A549 treated with CORT108297 at 1 μM for 4 hours (cell line): ENCODE measurements at places on chromosomes 16 and 17. TPM values are rescaled to one million over a fixed set of nuclear protein-coding genes. Genes with fewer than 3 reads are reported as not detected.

P2RX5 gene
- total RNA-seq: 18.7 to 25.5 TPM (median 24.7 TPM) in 5 replicates

MRPL58 gene
- total RNA-seq: 76.4 to 81.8 TPM (median 77.9 TPM) in 5 replicates

NPW gene
- total RNA-seq: 0.87 to 1.3 TPM (median 1.1 TPM) in 5 replicates

SLFN11 gene
- total RNA-seq: 4.7 to 6.7 TPM (median 6.2 TPM) in 5 replicates

ZNF688 gene
- 4.8 to 8.1 TPM (median 7.8 TPM) in 5 replicates for total RNA-seq

GHDC gene
- 15.7 to 22.8 TPM (median 21.1 TPM) in 5 replicates for total RNA-seq

MYCBPAP gene
- 0.53 to 1.0 TPM (median 0.69 TPM) in 5 replicates for total RNA-seq

MT1M gene
- total RNA-seq: not detected in 5 replicates

MYH8 gene
- not detected in 5 replicates for total RNA-seq

HSF4 gene
- total RNA-seq: 8.4 to 20.3 TPM (median 16.7 TPM) in 5 replicates

SSTR5 gene
- total RNA-seq: 0.25 to 0.37 TPM (median 0.33 TPM) in 5 replicates

CLEC10A gene
- not detected in 5 replicates for total RNA-seq

CCL11 gene
- total RNA-seq: not detected in 5 replicates

TBC1D3B gene
- 2.4 to 5.3 TPM (median 2.9 TPM) in 5 replicates for total RNA-seq

SLC5A10 gene
- 0.12 to 0.38 TPM (median 0.20 TPM) in 5 replicates for total RNA-seq
